Fibroblast of skin of left biceps (primary cell): ENCODE measurements at places on chromosomes 5 and 9.

GRCh38 chr5:76867827-76868693, 18.2 kb downstream of the S100Z start:
- peak; percentile 16 for DNase-seq

GRCh38 chr5:36945687-36946086, 69.1 kb downstream of the NIPBL start:
- DNase-seq, result no peak

DNA sequence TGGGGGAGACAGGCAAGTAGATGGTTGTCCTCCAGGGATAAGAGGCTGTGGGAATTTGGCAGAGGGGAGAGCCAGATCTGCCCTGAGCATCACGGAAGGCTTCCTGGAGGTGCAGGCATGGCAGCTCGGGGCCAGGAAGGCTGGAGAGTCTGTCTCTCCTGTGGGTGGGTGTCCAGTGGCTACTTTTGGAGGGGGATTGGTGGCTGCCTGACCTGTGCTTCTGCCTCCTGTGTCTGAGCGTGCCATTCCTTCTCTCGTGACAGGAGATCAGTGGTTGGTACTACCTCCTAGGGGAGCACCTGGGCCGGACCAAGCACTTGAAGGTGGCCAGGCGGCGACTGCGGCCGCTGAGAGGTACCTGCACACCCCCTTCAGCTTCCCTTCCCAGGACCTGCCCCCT, 33.5 kb downstream of the RGS3 start:
- DNase-seq, result no peak

DNA sequence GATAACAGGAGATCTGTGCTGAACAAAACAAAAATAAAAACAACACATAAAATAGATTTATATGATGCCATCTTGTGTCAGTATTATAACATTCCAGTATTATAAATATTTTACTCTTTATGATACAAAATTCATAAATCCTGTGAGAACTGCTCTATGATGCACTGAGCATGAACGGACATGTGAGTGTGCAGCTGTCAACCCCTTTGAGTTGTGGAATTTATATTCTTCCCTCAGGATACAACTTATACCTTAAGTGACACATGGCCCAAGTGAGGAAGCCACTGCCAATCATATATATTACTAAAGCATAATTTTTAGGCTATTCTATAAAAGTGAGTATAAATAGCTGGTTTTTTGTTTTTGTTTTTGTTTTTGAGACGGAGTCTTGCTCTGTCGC, 116.0 kb upstream of the OR13F1 start:
- DNase-seq, result no peak

DNA sequence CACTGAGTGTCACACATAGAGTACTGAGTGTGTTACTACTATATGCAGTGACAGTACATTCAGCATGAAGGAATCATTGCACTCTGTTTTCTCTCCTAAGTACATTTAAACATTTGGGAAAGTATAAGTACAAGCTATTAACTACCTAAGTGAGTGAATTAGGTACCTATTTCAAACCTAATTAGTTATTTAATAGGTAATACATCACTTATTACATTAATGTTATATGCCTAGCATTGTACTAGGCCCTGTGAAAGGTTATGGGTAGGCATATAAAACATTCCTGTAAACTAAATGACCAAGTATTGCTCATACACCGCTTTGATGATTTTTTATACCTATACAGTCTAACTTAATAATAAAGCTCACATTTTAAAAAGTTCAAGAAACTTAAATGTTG, 25.7 kb upstream of the PPP3R2 start:
- DNase-seq, result no peak

- DNase-seq, result no peak
Measured at GRCh38 chr5:135472141-135472540, 20.0 kb upstream of the TIFAB start.

DNA sequence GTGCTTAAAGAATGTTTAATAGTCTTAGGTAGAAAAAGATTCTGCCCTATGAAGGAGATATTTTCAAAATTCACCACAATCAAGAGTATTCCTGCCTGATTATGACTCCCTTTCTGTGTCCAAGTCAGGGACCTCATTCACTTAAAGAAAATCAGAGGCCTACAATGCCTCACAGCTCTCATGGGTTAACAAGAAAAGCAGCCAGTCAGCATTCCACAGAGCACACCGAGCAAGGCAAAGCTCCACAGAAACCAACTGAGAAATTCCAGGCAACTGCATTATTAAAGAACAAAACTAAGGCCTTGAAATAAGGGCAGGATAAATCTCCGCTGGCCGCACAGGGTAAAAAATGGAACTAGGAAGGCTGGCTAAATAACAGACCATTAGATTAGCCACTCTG, 161.1 kb downstream of the TARS1 start:
- no peak for DNase-seq

DNA sequence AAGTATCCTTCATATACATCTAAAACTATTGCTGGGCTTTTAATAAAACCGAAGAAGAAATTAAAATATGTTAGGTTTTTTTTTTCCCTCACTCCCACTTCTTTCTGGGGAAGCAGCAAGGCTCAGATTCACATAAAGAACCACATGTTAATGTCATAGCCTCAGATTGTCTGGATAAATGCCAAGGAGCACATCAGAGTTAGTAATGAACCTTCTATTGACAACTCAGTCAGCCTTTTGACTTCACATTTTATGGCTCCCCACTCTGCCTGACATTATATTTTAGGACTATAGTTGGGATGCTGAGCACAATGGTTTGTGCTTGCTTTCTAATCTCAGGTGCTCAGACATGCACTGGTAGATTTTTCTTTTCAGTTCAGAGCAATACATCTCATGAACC, 21.8 kb downstream of the DMAC1 start:
- no peak for DNase-seq

DNA sequence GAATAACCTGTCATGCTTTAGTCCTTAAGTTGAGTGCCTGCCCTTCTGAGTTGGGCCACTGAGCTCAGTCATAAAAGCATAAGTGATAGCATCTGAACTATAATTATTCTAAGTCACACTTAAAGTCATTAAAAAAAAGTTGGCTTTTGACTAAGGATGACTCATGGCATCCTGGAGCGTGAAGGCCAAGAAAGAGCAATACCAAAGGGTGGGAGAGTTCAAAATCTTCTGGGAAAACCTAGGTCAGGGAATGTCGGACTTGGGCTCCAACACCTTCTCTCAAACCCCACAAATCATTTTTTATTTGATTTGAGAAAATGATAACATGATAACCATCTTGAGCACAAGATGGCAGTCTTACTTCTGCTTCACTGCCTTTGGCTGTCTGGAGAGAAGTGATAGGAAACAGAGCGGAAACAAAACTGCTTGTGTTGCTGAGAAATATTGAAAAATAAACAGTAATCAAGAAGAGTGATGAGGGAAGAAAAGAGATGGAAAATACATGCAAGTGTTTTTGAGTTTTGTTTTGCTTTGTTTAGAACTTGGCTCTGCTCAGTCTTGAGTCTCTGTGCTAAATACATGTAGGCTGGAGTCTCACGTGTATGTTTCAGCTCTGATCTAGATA, 16.9 kb upstream of the NTRK2 start:
- DNase-seq, result no peak

- DNase-seq, result no peak
Measured at GRCh38 chr9:28866951-28867350, 1293.7 kb upstream of the C9orf72 start.

GRCh38 chr5:20833081-20833627, 845.2 kb upstream of the CDH18 start:
- DNase-seq, result no peak

DNA sequence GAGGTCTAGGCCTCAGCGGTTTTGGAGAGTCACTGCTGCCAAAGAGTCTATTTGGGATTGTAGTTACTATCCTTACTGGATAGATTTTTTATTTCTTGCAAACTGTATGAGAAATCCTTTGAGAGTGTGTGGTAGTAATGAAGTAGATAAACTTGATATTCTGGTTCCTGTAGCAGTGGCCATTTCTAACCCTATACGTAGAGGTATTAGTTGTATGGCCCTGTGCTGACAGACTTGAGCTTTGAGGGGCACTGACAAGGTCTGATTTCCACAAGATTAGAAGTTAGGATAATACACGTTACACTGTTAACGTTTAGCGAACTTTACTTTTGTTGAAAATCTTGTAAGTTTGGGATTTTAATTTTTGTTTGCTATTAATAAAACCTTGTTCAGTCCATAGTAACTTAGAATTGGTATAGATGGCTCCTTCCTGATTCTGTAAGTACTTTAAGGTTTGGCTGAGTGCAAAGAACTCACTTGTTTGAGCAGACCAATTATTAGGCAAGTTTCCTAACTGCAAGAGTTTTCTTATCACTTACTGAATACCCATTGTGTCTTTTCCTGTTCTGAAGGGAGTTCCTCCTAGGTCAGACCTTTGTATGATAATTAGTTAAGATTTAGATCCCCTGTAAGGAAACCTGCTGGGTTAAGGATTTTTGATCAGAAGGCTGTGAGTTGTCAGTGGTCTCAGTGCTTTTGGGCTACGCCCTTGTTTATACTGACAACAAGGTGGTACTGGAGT, 31.4 kb downstream of the GCNT1 start:
- DNase-seq, result no peak

GRCh38 chr9:137838576-137838975, 39.0 kb upstream of the CACNA1B start:
- no peak for DNase-seq

GRCh38 chr9:130088051-130088450, 34.3 kb downstream of the GPR107 start:
- no peak for DNase-seq

DNA sequence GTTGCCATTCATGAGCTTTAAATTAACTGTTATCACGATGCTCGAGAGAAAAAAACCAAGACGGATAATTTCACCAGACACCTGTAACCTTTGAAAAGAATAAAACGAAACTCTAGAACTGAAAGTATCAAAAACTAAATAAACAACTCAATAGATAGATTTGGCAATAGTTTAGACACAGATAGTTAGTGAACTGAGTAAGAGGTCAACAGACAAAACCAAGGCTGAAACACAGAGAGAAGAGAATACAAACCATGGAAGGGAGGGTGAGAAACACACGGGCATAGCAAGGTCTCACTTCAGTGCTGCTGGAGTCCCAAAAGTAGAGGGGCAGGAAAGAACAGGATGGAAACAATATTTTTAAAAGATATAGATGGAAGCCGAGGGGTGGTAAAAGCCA, 3.3 kb upstream of the OR2V1 start:
- no peak for DNase-seq

GRCh38 chr5:74476046-74476818, 164.3 kb downstream of the ENC1 start:
- no peak for DNase-seq

DNA sequence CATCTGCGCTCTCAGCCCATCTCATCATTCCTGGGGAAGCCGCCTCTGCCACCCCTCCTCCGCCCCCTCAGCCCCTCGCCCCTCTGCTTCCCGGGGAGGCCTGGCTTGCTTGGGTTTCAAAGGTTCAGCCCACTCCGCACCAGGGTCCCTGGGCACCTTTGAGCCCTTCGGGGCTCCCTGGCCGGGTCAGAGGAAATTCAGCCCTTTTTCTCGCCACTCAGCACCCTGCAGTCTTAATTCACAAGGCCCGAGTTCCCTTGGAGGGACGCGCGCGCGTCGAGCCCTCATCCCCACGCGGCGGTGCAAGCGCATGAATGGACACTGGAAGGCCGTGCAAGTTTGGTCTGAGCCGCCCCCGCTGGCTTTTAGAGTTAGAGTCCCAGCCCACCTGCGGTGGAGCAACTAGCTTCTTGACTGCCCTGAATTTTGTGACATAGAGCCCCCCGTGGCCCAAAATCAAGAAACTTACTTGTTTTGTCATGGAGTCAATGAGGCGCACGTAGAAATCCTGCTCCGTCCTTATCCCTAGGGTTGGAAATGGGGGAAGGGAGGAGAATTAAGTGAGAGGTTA, 4.5 kb downstream of the EBF1 start:
- no peak for DNase-seq

- no peak for DNase-seq
Measured at GRCh38 chr5:50704730-50705129, 38.3 kb downstream of the PARP8 start.

GRCh38 chr9:114908104-114908622, 22.2 kb downstream of the TNFSF8 start:
- DNase-seq, result no peak

- no peak for DNase-seq
Measured at GRCh38 chr5:32168460-32169033, 5.6 kb downstream of the GOLPH3 start.

- DNase-seq, result no peak
Measured at GRCh38 chr9:2228132-2228531, 213.0 kb downstream of the SMARCA2 start.

DNA sequence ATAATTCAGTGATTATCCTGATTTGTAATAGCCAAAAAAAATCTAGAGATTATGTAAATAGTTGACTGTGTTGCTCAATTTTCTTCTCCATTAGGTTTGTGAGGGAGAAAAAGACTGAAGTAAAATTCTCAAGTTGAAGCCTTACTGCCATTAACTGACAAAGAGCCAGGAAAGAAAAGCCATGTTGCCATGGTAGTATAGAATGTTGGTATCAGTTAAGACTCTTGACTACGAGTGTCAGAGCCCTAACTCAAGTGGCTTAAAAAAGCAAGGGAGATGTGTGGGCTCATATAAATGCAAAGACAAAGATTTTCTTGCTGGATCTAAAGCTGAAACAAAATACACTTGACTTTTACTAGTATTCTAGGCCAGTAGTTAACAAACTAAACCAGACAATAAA, 571.7 kb downstream of the KCTD16 start:
- no peak for DNase-seq

DNA sequence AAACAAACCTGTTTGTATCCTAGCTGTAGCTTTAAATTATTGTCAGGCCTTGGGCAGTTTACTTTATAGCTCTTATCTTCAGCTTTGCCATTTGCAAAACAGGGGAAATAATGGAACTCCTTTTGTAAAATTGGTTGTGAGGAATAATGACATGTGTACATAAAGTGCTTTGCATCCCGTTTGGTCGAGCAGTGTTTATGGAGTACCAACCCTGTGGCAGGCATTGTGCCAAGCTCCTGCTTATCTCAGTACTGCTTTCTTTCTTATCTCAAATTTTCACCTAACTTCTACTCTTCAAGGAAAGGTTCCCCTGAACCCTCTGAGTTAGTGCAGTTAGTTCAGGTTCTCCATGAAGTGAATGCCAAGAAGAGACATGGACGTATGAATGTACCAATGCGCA, 9.4 kb upstream of the TENT2 start:
- DNase-seq, result no peak

DNA sequence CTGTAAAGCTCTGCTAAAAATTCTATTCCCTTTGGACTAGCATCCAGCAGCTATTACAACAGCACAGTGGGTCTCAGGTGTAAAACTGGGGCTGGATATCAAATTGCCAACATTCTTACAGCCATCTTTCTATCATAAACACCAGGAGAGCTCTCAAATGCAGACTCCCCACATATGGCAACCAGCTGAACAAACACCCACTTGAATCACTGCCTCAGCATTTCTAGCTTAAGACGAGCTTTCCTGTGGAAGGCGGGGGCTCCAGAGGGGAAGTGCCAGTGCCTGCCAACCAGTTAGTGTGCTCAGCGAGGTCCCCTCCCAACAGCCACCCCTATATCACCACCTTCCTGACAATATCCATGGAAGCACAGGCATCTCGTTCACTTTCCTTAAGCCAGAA, 62.2 kb downstream of the IPPK start:
- peak; percentile 86 for DNase-seq

DNA sequence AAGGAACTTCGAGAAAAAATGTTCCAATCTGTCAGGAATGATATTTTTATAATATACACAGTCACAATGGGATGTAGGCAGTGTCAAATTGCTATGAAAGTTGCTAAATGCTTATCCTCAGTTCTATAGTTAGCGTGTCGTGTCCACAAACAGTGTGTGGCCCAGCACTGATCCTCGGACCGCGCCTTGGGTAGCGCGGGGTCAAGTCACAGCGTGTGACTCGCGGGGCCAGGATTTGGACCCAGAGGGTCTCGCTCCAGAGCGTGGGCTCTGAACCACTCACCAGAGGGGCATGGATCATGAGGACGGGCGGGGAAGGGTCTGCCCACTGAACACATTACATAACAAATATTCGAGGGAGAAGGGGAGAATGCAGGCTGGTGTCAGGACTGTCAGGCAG, 171.8 kb downstream of the C9orf50 start:
- DNase-seq, result no peak
